ENCODE measurements at places on chromosomes 1 and 21.
A peak's percentile ranks its signal among the peaks of the same experiment; 100 is the strongest.

DNA sequence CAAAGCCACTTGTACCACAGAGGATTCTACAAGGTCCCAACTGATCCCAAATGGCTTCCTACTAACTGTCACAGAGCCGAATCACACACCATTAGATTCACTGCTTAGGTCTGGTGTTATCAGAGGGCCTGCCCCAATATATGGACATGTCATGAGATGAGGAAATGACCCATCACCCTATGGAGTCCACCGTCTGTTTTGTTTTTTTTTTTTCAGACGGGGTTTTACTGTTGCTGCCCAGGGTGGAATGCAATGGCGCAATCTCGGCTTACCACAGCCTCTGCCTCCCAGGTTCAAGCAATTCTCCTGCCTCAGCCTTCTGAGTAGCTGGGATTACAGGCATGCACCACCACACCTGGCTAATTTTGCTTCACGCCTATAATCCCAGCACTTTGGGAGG is 83.8 kb upstream of the ETS2 start:
- no peak for DNase-seq

- DNase-seq = no peak
Measured at GRCh38 chr1:165815725-165816124, 11.7 kb upstream of the UCK2 start.

- DNase-seq = no peak
Measured at GRCh38 chr1:67769633-67770256, 63.5 kb downstream of the GNG12 start.

DNA sequence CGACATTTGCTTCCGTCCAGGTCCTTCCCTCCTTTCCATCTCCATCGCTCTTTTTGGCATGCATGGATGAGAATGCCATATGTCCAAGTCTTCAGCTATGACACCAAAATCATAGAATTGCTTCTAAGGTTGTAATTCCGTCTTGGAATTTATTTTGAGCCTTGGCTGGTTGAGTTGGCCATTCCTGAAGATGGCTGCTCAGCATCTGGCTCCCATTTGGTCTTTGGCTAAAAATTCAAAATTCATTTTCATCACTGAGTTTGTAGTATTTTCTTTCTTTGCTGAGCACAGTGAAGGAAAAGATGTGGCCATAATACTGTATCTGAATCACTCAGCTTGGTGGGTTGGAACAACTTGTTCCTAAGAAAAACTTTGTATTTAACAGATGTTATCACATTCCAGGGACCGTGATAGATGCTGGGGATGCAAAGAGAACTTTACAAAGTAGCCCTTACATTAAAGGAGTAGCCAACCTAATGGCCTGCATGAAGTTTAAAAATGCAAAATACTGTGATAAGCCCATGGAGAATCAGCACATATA is 15.6 kb downstream of the JUN start:
- DNase-seq = no peak

- peak; percentile 42 for DNase-seq
Measured at GRCh38 chr1:6205849-6206519, at the start of gene RNF207. RNF207 (plus strand) TSS chr1:6206119; CDS start chr1:6206536, 417 bp downstream.

All from activated CD4-positive, alpha-beta T cell treated with anti-CD3 and anti-CD28 coated beads for 24 hours (primary cell).